ENCODE measurements at places on chromosomes 2 and 18. TPM values are rescaled to one million over a fixed set of nuclear protein-coding genes. Genes with fewer than 3 reads are reported as not detected.

The KIF3C gene
- total RNA-seq = 1.8 TPM

The OSGEPL1 gene
- total RNA-seq = 5.1 TPM

The SCN1A gene
- not detected for total RNA-seq

The C2orf72 gene
- total RNA-seq = 1.1 TPM

The MMADHC gene
- 134 TPM for total RNA-seq

The GPR148 gene
- total RNA-seq = not detected

The ASB18 gene
- total RNA-seq = not detected

The RAB17 gene
- 3.4 TPM for total RNA-seq

The TSPYL6 gene
- not detected for total RNA-seq

The PLGLB1 gene
- total RNA-seq = 4.9 TPM

The PCGF1 gene
- total RNA-seq = 13.5 TPM

The CHRNG gene
- not detected for total RNA-seq

The TFPI gene
- 37.0 TPM for total RNA-seq

The GRP gene
- not detected for total RNA-seq

The MROH2A gene
- under 0.01 TPM for total RNA-seq

The DYNAP gene
- 38.5 TPM for total RNA-seq

The ADD2 gene
- 0.76 TPM for total RNA-seq

The CEP68 gene
- total RNA-seq = 17.4 TPM

The ERBB4 gene
- total RNA-seq = not detected

The PRKAG3 gene
- not detected for total RNA-seq
